ENCODE measurements at places on chromosomes 4 and X.

DNA sequence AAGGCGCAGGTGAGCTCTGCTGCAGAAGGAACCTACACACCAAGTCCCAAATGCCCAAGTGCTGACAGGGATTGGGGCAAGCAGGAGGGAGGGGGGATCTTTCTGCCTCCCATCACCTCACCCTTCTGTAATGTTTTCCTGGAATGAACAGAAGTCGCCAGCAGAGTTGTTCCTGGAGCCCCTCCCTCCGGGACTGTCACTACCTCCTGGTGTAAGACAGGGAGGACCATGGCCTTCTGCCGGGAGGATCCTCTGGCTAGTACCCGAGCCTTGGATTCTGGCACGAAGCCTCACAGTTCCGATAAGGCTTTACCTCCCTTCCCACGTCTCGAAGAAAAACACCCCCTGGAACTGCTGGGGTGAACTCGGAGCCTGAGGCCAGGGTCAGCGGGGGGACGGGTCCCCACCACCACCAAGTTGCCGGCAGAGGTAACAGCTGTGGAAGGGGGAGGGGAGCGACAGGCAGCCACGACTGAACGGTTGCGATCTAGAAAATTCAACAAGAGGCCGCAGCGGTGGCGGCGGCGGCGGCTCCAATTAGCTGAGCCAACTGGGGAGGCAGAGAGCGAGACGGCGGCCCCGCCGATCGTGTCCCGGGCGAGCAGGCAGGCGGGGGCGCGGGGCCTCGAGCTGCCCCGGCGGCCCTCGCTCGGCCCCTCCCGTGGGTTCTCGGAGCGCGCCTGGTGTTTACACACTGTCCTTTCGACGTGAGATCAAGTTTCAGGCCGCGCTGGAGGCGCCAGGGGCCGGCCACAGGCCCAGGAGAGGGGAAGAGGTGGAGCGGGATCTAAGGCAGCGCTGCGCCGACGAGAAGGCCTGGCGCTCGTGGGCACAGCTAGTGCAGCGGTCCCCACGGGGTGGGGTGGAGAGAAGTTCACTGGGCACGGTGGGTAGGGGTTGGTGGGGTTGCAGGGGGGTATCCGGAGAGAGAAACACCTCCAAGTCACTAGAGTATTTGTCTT is 53.7 kb upstream of the BCOR start:
- DNase-seq, result no peak

DNA sequence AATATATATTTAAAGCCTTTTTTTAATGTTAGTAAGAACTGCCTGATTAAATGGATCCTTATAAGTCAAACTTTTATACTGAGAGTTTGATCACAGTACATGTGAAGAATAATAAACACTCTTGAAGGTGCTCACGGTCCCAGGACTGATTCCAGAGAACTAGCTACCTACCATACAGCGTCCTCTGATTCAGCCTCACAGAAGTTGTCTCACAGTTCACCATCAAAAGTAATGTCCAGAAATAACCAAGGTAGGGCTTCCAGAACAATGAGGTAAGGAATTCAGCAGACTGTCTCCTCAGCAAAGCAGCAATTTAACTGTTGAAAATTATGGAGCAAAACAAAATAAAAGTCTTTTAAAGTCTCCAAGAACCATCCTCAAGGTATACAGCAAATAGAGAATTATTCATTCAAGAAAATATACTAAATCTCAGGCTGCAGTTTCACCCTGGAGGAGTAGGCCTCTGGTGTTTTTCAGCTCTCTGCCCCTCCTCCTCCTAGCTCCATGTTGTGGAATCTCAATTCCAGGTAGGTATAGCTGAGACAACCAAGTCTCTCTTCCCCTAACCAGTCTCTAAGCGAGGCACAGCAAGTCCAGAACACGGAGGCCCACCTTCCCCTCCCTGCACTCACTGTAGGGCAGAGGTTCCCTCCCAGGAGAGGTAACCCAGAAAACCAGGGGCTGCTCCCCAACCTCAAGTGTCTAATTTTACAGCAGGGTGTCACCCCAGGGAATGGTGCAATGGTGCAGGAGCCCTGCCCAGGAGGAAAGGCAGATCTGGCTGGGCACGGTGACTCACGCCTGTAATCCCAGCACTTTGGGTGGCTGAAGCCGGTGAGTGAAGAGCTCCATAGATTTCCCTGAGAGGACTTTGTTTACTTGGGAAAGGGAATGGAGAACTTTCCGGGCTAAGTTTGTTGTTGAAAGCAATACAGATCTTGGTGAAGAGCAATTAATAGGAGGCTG is 28.6 kb downstream of the FAM241A start:
- no peak for DNase-seq

GRCh38 chr4:96983830-96984229 is 1143.9 kb downstream of the PDHA2 start:
- DNase-seq, result no peak

DNA sequence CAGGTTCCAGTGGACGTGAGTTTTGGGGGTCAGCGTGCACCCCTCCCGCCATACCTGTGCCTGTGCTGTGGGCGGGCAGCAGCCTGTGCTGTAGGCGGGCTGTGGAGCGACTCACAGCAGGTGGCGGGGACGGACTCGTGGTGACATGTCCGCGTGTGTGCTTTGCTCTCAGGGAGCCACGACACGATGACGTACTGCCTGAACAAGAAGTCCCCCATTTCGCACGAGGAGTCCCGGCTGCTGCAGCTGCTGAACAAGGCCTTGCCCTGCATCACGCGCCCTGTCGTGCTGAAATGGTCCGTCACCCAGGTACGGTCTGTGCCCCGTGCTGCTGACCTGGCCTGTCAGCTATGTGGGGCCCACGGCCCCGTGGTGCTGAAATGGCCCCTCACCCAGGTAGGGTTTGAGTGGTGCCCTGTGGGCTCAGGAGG is 7.4 kb downstream of the PLCXD1 start:
- no peak for DNase-seq

Measured in CD4-positive, alpha-beta T cell treated with Interleukin-17A for 1 hour (primary cell).